Urinary bladder (tissue), 4 donors: ENCODE measurements at places on chromosomes 13 and 19.

- no peak for DNase-seq
Measured at GRCh38 chr19:30916238-30916637, 433.0 kb downstream of the TSHZ3 start.

GRCh38 chr19:4123615-4124568 is at the start of gene MAP2K2:
Gene MAP2K2, minus strand, starts transcription at chr19:4124122. Its CDS starts 247 bp downstream, at chr19:4123875.
- peak; percentile 70 for DNase-seq

GRCh38 chr13:68850160-68850559 is 1257.5 kb upstream of the ATXN8OS start:
- no peak for DNase-seq

DNA sequence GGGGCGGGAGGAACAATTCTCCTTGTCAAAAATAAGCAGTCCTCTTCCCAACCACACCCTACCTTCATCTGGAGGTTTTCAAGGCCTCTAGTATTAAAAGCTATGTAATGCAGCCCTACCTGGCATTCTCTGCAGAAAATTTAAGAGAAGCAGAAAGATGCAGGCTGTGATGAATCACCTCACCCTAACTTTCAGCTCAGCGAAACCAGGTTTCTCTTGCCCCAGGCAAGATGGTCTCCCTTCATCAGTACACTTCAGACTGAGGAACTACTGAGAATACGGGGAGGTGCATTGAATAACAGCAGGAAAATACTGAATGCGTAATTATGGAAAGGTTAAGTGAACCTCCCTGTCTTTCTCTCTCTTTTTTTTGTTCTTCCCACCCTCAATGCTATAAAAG is 437.6 kb upstream of the KLF12 start:
- DNase-seq = no peak

- no peak for DNase-seq
Measured at GRCh38 chr19:34645551-34645950, 31.4 kb downstream of the SCGB2B2 start.

DNA sequence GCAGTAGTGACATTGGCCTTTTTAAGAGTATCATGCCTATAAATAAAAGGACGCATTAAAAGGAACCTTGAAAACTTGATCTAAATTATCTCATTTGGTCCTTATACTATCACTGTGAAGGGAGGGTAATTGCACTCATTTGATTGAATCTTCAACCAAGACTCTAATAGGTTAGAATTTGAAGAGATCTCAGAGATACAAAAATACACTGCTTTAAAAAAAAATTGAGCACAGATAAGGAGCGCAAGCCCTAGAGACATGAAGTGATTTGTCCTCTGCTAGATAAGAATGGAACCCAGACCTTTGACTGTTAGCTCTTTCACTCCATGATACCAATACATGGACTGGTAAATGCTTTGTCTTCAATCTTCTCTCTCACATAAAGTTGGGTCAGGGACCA is 58.2 kb upstream of the RXFP2 start:
- no peak for DNase-seq

DNA sequence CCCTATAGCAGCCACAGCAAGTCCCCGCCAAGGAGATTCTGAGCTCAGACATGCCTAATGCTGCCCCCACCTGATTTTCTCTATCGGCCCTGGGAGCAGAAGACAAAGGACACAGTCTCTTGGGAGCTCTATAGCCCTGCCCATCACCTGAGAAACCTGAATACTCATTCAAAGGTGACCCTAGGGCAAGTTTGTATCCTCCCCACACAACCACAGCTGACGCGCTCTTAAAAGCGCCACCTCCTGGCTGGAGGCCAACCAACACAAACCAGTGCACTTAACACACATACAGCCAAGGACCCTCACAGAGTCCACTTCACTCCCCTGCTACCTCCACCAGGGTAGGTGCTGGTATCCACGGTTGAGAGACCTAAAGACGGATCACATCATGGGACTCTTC is 8.8 kb upstream of the IGFL4 start:
- no peak for DNase-seq

GRCh38 chr19:46407856-46408663 is 5.3 kb downstream of the CCDC8 start:
- no peak for DNase-seq
